ENCODE measurements at places on chromosomes 6 and 20. TPM values are rescaled to one million over a fixed set of nuclear protein-coding genes. Genes with fewer than 3 reads are reported as not detected.

HSPA1L gene
- 2.1 TPM for total RNA-seq

PRL gene
- total RNA-seq: not detected

AVP gene
- not detected for total RNA-seq

TMC2 gene
- not detected for total RNA-seq

L3MBTL3 gene
- total RNA-seq: 7.0 TPM

RAET1G gene
- not detected for total RNA-seq

JPH2 gene
- not detected for total RNA-seq

TP53TG5 gene
- not detected for total RNA-seq

GSTA2 gene
- total RNA-seq: not detected

SLC22A2 gene
- not detected for total RNA-seq

IP6K3 gene
- not detected for total RNA-seq

STMND1 gene
- not detected for total RNA-seq

DDR1 gene
- 13.7 TPM for total RNA-seq

RRBP1 gene
- 73.1 TPM for total RNA-seq

FOXA2 gene
- total RNA-seq: not detected

CD93 gene
- total RNA-seq: 1.9 TPM

LST1 gene
- total RNA-seq: 14.6 TPM

NEU1 gene
- 21.3 TPM for total RNA-seq

NNAT gene
- total RNA-seq: not detected

FAM83D gene
- total RNA-seq: 15.4 TPM

LY6G6D gene
- not detected for total RNA-seq

ECI2 gene
- total RNA-seq: 39.9 TPM

GPLD1 gene
- 0.39 TPM for total RNA-seq

PDE7B gene
- total RNA-seq: 27.6 TPM

UBE3D gene
- total RNA-seq: 6.9 TPM

LY6G6F gene
- not detected for total RNA-seq

KCNS1 gene
- 0.21 TPM for total RNA-seq

PGC gene
- total RNA-seq: not detected

SIRPB1 gene
- 1.6 TPM for total RNA-seq

POU5F1 gene
- total RNA-seq: not detected

FAM83C gene
- not detected for total RNA-seq

HLA-DRA gene
- total RNA-seq: 20.8 TPM

ADTRP gene
- 0.67 TPM for total RNA-seq

MRAP2 gene
- total RNA-seq: not detected

Measured in activated T-helper 2 cell treated with anti-CD3 and anti-CD28 coated beads, Interferon-gamma antibody, Interleukin-2, Interleukin-4, amounts not matched to agents 10 μg/mL and 5 μg/mL and 100 μg/mL, durations not matched to agents 14 hours and 24 hours and 36 hours (primary cell).